ENCODE measurements at places on chromosomes 1 and 21.
A peak's percentile ranks its signal among the peaks of the same experiment; 100 is the strongest.

DNA sequence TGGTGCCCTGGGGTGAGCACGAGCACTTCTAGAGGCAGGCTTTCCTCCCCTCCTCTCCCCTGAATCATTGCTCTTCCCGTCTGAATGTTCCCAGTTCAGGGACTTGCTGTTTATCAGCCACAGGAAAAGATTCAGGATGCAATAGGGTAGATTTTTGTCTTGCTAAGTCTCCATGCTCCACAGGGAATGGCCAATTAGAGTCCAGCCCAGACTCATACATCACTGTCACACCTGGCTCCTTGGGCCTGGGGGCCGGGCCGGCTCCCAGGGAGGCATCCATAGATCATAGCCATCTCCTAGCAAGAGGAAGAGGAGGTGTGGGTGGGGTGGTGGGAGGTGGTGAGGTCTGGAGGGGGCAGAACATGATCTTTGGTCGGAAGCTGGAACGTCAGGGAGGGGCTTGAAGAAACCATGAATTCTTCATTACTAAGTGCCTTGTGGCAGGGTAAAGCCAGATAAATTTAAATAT lies 83.4 kb downstream of the LRRN2 start:
- DNase-seq: no peak

GRCh38 chr1:217140041-217140901 lies 417.0 kb upstream of the ESRRG start:
- no peak for DNase-seq

DNA sequence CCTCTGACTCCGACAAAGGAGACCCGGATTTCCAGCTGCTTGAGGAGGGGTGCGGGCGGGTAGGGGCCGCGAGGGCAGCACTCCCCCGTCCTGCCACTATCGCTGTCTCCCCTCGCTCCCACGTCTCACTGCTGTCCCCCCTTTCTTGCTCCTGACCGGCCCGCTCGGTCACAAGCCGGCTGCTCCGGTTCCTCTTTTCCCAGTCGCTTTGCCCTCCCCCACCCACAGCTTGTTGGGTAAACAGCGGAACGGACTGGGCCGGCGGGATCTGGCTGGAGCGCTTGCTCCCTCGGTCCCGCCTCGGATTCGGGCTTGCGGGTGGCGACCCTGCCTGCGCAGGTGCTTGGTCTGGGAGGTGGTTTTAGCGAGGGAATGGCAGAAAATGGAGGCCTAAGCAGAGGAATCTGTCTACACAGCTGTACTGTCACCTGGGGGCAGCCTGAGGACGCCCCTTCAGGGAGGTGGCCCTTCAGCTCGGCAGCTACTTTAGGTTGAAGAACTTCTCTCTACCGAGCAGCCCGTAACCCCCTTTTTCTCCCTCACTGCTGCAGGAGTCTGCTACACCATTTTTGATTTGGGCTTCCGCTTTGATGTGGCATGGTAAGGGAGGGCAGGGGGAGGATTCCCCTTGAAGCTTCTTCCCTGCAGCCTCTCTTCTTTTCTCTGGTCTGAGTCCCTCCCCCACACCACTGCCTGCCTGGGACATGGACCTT lies 645 bp downstream of the ATP6V0B start:
- DNase-seq: peak; percentile 22

DNA sequence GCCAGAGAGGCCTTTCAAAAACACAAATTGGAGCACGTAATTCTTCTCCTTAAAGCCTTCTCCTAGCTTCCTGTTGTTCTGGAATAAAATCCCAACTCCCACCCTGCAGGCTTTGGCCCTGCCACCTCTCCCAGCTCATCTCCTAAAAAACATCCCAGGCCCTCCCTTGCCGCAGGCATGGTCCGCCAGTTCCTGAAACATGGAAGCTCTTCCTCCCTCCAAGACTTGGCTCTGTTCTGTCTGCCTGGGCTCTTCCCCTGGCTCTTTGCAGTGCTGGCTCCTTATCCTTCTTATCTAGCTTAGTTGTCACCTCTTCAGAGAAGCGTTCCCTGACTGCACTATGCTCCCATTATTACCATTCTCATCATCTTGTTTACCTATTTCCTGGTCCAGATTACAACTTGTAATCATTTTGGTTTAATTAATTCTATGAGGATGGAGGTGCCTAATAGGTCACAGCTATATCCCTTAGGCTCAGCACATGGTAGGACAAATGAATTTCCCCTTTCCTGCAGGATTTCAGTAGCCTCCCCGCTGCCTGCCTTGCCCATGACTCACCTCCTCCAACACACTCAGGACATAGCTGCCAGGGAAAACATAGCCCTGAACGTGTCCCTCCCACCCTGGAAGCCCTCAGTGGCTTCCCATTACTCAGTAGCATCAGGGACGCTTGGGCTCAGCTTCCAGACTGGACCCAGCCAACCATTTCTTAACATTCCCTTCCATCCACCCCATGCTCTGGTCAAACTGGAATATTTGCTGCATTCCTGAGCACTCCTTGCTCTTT lies 15.7 kb upstream of the IGSF21 start:
- DNase-seq: no peak

GRCh38 chr1:202143768-202144401 lies 652 bp downstream of the ARL8A start:
- DNase-seq: peak; percentile 35

GRCh38 chr21:38765056-38765455 lies 40.7 kb upstream of the ETS2 start:
- no peak for DNase-seq

DNA sequence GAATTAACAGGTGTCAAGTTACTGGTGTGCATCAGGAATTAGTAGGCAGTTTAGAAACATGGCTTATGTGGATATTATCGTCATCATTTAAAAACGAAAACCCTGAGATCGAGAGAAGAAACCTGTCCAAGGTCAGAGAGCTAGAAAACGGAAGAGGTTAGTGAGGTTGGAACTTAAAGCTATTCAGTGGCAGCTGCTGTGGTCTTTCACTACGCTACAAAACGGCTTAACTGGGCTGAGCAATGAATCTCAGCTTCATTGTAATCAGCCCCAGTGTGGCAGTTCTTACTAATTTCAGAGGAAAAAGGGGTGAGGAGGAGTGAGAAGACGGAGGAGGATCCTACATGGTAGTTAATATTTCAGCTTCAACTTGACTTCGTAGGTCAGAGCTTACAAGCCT lies 77.9 kb downstream of the DAB1 start:
- no peak for DNase-seq
